ENCODE measurements at places on chromosomes 12 and 14.

DNA sequence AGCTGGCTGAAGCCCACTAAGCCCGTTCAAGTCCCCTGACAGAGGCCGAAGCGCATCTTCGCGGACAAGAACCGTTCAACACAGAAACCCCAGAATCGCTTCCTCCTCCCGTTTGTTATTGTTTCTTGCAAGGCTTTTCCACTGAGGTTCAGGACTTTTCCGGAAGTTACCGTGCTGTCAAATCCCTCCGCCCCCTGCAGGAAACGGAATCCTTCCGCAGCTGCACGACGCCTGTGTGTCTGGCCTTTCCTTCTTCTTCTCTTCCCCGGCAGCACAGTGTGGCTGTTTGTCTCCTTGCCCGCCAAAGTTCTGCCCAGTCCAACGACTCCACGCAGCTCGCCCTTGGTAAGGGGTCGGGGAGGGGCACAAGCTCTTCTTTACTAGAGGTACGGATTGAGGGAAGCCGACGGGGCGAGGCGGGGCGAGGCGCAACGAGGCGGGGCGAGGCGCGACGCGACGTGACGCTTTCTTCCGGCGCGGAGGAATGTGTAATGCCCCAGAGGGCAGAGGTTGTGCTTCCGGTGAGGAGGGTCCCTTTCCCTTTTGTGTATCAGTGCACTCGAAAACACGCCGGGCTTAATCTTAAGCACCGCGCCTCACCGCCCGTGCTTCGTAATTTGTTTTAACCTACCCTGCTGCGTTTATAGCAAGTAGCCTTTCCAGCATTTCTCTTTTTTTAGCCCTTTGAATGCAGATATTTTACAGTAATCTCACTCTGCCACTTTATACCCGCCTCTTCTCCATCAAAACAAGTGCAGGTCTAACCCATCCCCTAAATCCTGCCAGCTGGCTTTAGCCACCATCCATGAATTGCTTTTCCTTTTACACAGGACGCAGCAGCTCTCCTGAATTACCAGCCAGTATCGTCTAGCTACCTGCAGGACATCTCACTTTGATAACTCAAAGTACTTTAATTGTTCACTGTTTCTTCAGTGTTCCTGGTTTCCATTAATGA is at the start of gene KDM5A:
TSS of gene KDM5A (minus strand) at position 179 of the 955 bp plus-strand sequence. CDS start 229 bp downstream, outside the sequence.
- DNase-seq = peak; percentile 96

GRCh38 chr12:53333845-53334244 is 2.3 kb downstream of the SP7 start:
- DNase-seq = no peak

GRCh38 chr14:61326146-61326545 is 4.8 kb downstream of the PRKCH start:
- DNase-seq = no peak

DNA sequence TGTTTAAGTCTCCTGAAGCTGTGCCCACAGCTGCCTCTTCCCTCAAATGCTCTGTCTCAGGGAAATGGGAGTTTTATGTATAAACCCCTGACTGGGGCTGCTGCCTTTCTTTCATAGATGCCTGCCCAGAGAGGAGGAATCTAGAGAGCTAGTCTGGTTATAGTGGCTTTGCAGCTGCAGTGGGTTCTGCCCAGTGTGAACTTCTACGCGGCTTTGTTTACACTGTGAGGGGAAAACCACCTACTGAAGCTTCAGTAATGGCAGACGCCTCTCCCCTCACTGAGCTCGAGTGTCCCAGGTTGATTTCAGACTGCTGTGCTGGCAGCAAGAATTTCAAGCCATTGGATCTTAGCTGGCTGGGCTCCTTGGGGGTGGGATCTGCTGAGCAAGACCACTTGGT is 36.9 kb downstream of the SCYL2 start:
- no peak for DNase-seq

GRCh38 chr12:92943482-92944250 is 14.6 kb upstream of the EEA1 start:
- no peak for DNase-seq

DNA sequence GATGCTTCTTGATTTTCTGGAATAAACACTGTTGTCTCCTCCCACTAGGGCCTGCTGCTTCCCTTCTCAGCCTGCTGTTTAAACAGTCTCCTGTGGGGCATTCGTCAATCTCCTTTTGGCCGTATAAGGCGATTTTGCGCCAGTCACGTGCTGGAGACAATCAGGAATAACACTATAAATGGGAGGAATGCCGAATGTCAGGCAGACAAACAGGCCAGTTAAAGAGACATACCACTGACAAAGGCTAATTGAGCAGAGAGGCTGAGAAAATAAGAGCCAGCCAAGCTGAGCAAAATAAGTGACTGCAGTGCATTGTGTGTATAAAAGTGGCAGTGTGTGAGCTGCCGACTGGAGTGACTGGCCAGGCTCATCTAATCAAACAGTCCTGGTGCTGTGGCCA is 23.3 kb downstream of the DMAC2L start:
- DNase-seq = peak; percentile 75

DNA sequence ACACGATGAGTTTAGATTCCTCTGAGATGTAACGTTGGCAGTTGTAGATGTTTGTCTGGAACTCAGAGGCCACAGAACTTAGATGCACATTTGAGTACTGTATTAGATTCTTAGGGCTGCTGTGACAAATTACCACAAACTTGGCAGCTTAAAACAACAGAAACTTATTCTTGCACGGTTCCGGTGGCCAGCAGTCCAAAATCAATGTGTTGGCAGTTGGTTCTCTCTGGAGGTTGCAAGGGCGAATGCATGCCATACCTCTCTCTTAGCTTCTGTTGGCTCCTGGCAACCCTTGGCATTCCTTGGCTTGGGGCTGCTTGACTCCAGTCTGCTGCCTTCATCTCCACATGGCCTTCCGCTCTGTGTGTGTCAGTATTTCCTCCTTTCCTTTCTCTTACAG is 118.9 kb downstream of the C12orf75 start:
- DNase-seq = no peak

Measured in renal pelvis (tissue), 12 donors.